Amygdala (tissue), 56 donors: ENCODE measurements at places on chromosomes 6 and 20.

- DNase-seq, result peak; percentile 37
Measured at GRCh38 chr6:125858427-125859320, 67.9 kb downstream of the NCOA7 start.

GRCh38 chr6:89950879-89951391, 56.7 kb downstream of the GJA10 start:
- no peak for DNase-seq

- no peak for DNase-seq
Measured at GRCh38 chr6:168951217-168951616, 302.4 kb downstream of the THBS2 start.

DNA sequence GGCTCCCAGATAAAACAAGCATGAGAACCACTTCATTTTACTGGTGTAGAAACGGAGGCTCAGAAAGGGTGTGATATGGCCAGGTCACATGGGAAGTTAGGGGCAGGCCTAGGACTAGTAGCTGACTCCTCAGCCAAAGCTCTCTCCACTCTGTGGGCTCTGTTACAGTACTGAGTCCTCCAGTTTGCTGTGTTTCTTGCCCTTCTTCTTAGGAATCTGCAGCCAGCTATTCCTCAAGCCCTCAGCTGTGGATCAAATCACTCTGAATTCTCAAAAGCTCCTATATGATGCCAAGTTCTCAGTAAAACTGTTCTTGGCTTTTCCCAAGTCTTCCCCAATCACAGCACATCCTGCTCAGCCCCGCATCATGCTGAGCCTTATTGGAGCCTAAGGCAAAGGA, 42.5 kb upstream of the ADGRF1 start:
- DNase-seq, result no peak

- no peak for DNase-seq
Measured at GRCh38 chr20:63326314-63327230, 33.6 kb downstream of the COL20A1 start.

- no peak for DNase-seq
Measured at GRCh38 chr6:132714160-132714559, 305 bp upstream of the VNN1 start.

- no peak for DNase-seq
Measured at GRCh38 chr6:25902071-25902470, 28.0 kb upstream of the SLC17A3 start.

GRCh38 chr6:136614994-136615393, 64.8 kb upstream of the MAP7 start:
- no peak for DNase-seq

DNA sequence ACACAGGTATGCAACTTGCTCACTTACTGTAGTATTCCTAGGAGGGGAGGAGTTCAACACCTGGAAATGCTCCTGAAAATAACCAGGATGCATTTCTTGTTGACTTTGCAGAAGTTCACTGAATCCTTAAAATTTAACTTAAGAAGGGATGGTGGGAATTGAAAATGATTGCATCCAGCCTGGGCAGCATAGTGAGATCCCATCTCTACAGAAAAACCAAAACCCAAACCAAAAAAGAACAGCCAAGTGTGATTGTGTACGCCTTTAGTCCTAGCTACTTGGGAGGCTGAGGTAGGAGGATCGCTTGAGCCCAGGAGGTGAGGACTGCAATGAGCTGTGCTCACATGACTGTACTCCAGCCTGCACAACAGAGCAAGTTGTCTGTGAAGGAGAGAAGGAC, 1.7 kb downstream of the DNAH8 start:
- no peak for DNase-seq

- DNase-seq, result no peak
Measured at GRCh38 chr6:120279466-120280167, 930.1 kb upstream of the MAN1A1 start.

DNA sequence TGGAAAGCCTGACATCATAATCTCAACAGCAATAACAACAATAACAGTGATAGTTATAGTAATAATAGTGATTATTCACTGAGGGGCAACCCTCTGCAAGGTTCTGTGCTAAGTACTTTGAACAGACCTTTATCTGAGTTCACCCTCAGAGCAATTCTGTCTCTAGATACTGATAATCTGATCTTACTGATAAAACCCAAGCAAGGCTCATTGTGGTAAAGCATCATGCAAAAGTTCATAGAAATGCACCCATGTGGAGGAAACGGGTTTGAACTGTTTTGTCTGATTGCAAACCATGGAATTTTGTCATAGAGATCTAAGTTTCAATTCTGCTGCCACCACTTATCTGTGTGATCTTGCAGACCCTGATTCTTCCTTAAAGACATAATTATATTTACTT, 1.3 kb upstream of the KIAA0408 start:
- DNase-seq, result no peak

GRCh38 chr6:158832026-158832425, 12.9 kb upstream of the EZR start:
- DNase-seq, result no peak

GRCh38 chr6:155487371-155488130, 31.9 kb upstream of the NOX3 start:
- DNase-seq, result no peak

GRCh38 chr6:157401734-157402338, 20.8 kb downstream of the ZDHHC14 start:
- no peak for DNase-seq

DNA sequence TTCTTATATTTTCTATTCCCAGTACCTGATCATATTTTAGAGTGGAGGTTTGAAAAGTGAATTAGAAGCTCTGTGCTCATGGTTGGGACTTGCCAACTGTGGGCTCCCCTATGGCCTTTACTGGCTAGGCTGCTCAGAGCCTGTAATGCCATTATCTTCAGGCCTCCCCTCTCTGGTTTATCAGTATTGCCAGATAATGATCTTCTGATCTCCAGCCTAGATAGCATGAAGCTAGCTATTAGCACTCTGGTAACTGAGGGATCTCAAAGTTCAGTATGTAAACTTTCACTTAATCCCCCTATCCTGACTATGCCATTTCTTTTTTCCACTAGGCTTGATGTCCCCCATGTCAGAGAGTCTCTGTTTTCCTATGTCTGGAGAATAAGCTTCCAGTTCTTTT, 393.7 kb upstream of the CITED2 start:
- no peak for DNase-seq

DNA sequence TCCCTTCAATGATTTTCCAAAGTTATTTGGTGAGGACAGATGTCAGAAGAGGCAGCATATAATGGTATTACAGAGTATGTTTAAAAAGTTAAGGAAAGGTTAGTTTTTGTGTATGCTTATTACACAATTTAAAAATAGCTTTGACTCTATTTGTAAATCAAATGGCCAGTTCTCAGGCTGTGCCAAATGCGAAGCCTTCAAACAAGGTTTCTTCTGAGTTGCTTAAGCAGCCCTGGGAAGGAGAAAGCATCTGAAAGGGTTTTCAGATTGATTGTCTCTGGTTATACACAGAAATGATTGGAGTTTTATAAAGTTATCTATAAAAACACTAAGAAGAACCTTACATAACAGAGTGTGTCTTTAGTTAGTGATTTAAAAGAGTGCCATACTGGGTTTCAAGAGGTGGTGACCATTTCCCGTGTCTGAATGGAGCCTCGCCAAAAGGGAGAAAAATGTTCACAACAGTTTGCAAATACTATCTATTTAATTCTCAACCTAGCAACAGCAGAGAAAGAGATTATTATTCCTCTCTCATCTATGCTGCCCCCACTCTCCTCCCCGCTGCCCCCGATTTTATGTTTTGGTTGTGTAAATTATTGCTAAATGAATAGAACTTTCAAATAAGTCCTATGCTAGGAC, 16.7 kb downstream of the CD109 start:
- no peak for DNase-seq

DNA sequence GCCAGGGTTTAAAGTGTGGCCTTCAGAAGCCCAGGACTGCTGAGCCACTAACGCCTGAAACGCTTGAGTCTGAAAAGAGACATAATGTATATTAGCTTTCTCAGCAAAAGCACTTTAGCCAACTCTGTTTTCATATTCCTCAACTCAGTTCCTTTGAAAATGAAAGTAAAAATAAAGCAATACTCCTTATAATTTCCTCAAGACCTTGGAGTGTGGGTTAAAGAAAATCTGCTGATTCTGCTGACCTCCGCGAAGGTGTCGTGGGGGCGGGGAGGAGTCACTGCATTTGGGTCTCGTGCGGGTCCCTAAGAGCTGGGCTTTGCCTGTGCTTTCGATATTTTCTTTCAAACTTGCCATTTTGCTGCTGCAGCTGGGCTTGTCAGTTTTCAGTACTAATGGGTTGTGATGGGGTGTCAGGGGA, 142.2 kb upstream of the ARID1B start:
- DNase-seq, result no peak

- DNase-seq, result no peak
Measured at GRCh38 chr20:48708630-48709029, 119.2 kb downstream of the PREX1 start.

DNA sequence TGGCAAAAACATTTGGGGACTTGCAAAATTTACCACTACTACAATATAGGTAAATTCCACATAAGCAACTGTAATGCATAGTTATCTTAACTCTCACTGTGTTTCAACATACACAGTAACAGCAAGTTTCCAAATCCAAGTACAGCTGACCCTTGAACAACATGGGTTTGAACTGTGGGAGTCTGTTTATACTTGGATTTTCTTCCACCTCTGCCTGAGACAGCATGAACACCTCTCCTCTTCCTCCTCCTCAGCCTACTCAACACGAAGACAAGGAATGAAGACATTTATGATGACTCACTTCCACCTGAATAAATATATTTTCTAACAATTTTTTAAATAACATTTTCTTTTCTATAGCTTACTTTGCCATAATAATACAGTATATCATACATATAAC, 25.6 kb downstream of the MAN1A1 start:
- no peak for DNase-seq

DNA sequence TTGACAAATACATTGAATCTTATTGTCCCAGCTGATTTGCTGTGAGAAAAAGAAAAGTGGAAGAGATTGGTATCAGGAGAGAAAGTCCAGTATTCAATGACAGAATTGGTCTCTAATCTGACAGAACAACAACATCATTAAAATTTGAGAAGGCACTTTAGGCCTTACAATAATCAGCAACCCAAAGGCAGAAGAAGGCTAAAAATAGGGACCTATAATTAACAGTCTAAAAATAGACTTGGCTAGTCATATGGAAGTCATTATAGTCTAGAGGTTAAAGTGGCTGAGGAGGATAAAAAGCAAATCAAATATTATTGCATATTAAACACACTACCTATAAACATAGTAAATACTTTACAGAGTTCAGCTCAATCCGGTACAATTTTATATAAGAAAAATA, 393.6 kb upstream of the JAG1 start:
- DNase-seq, result no peak

DNA sequence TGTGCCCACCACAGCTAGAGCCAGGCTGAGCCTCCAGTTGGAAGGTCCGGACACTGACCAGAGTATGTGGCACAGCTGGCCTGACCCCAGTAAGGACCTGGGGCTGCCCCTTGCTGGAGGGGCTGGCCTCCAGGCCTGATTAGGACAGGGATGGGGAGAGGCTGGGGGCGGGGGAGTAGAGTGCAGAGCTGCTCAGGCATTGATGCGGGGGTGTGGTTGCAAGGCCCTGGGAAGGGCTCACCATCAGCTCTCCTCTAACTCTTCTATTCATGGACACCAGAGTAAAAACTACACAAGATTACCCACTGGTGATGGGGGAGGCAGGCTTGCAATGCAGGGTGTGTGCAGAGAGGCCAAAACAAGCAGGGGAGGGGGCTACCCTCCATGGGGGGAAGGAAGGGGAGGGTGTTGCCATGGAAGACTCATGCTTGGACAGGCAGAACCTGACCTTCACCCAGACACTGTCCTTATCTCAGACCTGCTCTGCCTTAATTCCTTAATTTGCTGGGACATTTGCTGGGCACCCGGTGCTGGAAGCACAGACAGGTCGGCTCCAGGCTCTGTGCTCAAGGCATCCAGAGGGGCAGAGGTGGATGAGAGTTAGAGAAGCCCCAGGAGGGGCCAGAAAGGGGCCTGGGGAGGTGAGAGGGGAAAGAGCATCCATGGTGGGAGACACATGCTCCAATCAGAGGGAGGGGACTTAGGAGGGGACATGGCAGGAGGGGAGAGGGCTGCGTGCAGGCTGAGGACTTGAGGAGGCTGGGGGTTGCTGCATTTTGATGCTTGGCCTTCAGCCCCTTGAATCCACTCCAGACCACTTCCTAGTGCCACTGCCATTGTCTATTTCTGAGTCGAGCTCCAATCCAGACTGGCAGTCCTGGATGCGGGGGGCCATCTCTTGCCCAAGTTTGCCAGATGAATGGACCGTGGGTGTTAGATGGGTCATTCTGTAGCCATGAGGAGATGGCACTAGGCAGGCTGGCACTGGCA, 7.6 kb upstream of the EMILIN3 start:
- no peak for DNase-seq

DNA sequence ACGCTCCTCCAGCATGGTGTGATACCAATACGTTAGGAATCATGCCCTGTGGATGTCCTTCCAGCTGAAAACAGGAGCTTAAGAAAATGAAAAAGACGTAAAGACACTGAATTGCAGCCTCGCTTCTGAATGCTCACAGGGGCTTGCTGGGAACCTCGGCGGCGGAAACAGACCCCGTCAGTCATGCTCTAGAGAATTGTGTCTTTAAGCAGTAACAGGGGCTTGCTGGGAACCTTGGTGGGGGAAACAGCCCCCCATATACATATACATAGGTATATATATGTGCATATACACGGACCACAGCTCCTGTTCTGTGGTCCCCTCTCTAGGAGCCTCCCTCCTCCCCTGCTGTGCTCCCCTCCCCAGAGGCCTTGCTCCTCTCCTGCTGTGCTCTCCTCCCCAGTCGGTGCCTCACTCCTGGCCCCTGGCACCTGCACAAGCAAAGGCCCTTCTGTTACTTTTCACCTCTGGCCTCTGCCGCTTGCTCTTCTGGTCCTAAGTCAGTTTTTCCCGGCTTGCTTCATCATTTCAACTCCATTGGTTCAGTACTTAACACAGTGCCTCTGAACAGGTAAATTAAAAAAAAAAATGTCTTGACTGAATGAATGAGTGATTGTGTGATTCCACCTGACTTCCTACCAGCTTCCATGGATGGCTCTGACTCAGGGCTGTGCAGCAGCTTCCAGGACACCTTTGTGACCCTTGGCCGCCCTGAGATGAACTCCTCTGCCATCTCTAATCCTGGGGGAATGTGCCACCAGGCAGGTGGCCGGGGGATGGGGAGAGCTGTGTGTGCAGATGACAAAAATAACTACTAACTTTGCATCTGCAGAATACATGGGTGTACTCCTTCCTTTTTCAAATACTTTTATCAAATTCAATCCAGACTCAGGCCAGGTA, 246.1 kb downstream of the SMOC2 start:
- DNase-seq, result no peak

GRCh38 chr20:53793783-53794383, 200.2 kb upstream of the ZNF217 start:
- DNase-seq, result no peak

- DNase-seq, result no peak
Measured at GRCh38 chr20:58188527-58188926, 39.9 kb downstream of the ANKRD60 start.

GRCh38 chr6:169099411-169100202, 154.0 kb downstream of the THBS2 start:
- no peak for DNase-seq

GRCh38 chr6:136706430-136706829, 85.8 kb downstream of the MAP3K5 start:
- no peak for DNase-seq

GRCh38 chr20:10472871-10473270, 37.8 kb downstream of the SLX4IP start:
- DNase-seq, result no peak
